ENCODE measurements at places on chromosomes 3 and 15. TPM values are rescaled to one million over a fixed set of nuclear protein-coding genes. Genes with fewer than 3 reads are reported as not detected.

The FBXO40 gene
- 0.84 TPM for polyA plus RNA-seq

The FGF7 gene
- 2.0 TPM for polyA plus RNA-seq

The SOX2 gene
- 7.0 TPM for polyA plus RNA-seq

The IP6K1 gene
- 2.9 TPM for polyA plus RNA-seq

The RBM6 gene
- polyA plus RNA-seq, result 31.8 TPM

The BCHE gene
- polyA plus RNA-seq, result 30.3 TPM
